DMS79 (cell line): ENCODE measurements at places on chromosomes 4 and X.

- no peak for DNase-seq
These were observed 1.2 kb downstream of the GPC3 start for GRCh38 chrX:133983974-133984845.

GRCh38 chr4:70538869-70539268, 20.5 kb downstream of the AMTN start:
- DNase-seq = no peak

DNA sequence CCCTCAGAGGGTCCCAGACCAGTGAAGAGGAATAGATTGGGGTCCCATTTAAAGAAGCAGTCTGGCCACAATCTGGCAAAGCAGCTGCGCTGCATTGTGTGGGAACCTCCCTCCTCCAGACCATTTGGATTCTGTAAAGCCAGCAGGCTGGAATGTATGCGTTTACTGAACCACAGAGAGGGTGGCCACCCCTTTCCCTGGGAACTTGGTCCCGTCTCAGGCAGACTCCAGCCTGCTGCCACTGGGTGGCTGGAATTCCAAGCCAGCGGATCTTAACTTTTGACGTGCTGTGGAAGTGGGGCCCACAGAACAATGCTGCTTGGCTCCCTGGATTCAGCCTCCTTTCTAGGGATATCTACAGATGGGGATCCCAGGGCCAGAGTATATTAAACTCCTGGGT, 307.2 kb downstream of the DACH2 start:
- no peak for DNase-seq

GRCh38 chrX:148512453-148512852, 12.0 kb downstream of the AFF2 start:
- no peak for DNase-seq
